AG08395 (cell line): ENCODE measurements at places on chromosomes 7 and 10.

GRCh38 chr10:84704101-84704500 is 375.7 kb downstream of the CCSER2 start:
- DNase-seq = no peak

DNA sequence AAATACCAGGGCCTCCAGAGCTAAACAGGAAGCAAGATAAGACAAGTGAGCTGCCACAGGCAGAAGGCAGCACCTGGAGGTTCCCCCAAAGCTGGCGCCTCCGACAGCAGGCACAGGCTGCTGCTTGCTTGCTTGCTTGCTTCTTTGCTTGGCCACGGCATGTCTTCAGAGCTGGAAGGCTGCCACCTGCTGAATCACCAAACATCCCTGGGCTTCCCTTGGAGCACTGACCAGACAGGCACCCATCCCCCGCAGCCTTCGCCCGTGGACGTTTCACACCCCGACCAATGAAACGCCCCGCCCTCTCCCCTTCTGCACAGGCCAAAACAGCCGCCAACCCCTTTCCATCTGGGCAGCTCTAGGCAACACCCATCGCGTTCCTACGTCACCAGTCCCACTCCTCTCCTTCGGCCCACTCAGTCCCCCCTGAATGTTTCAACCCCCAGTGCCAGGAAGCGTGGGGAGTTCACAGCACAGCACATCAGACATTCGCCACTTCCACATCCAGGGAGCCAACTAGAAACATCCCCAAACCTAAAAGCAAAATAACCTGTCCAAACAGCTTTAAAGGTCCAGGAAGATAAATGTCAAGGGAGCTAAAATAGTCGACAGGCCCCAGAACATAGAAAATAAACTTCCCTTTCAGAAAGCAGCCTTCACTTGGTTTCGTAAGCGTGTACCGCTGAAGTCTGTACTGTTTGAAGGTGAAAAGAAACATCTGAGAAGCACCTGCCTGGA is 1.6 kb downstream of the SGMS1 start:
- peak; percentile 92 for DNase-seq

GRCh38 chr10:101065481-101066145 is 3.8 kb downstream of the KAZALD1 start:
- DNase-seq = peak; percentile 45

DNA sequence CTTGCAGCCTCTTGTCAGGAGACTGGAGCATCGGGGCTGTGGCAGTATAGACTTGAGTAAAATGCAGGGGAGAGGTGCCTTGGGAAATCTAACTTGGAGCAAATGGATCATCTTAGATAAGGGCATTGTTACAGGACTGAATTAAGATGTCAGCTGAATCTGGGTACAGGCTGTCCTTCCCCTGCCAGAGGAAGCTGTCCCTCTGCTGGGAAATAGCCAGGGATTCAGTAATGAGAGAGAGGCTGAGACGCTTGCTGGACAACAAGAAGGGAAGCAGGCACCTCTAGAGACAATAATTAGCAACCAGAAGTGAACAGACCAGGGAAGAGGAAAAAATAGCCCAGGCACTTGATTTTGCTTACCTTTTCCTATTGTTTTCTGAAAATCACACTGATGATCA is 20.7 kb upstream of the RAPGEF5 start:
- DNase-seq = no peak

DNA sequence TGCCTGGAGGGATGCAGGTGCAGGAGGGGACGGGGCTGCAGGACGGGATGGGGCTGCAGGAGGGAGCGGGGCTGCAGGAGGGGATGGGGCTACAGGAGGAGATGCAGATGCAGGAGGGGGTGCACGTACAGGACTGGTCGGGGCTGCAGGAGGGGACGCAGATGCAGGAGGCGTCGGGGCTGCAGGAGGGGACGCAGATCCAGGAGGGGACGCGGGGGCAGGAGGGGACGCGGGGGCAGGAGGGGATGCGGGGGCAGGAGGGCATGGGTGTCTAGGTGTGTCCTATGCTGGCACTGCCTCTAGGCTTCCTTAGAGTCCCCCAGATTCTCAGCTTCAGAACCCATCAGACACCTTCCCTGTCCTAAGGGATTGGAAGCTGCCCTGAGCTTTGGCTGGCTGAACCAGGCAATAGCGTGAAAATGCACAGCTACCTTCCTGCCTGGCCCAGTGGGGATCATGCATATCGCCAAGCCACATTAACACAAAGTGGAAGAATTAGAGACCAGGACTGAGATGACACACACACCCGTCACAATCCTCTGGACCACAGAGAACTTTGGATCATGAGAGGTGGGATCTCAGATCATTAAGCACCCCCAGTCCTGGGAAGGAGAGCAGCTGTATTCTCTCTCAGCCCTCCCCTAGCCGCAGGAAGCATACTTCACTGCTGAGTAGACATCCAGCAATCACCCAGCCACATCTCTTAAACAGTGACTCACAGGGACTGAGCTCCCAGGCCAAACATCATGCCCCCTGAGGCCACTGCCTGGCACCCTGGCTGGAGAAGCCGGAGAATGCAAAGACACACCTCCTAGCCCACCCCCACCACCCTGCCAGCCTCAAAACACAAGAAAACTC is 67.3 kb downstream of the VWA2 start:
- peak; percentile 94 for DNase-seq

DNA sequence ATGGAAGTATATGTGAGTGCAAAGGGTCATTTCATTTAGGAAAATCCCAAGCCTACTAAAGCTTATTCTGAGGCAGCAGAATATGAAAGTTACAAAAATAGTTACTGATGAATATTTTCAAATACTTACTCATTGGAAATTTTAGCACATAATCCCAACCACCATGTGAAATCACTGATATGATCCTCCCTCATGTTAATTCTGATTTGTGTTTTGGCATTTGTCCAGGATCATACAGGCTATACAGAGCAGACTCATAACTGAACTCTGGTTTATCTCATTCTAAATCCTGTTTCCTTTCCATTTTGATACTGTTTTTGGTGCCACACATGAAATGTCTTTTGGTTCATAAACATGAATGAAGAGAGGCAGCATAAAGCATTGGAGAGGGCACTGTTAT is 3.4 kb upstream of the FAM24B start:
- DNase-seq = no peak

GRCh38 chr10:3832022-3832786 is 47.2 kb upstream of the KLF6 start:
- no peak for DNase-seq

DNA sequence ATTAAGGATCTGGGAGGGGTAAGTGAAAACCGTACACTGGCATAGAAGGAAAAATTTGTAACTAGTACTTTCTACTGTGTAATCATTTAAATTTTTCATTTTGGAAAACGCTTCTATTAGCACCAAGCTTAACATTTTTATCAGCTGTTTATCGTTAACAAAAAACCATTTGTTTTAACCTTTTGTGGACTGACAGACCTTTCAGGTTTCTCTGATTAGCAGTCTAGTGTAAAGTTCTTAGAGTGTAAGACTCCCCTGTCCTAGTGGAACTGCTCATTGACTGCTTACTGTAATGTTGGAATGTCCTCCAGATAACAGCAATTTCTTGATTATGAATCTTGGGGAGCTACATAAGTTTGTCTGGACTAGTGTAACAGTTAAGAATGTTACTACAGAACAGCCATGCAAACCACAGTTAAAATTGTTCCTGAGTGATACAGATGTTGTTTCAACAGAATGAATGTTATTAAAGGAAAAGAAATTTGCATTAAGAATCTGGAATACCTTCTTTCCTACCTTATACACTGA is 2.0 kb downstream of the DBF4 start:
- DNase-seq = peak; percentile 6

DNA sequence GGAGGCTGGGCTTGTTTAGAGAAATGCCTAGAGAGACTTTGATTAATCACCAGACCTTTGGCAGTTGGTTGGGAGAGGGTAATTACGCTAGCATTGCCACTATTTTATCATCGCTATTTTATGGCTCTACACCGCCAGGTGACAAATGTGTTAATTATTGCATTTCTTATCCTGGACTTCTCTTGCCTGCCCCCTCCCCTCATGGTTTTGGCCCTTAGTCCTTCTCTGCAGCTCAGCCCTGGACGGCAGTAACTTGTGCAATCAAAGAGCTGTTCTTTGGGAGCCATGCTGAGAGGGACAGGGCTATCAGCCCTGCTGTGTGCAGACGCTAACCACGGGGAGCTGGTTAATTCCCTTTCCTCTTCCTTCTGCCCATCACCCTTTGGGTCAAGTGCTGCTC is 585.0 kb downstream of the AUTS2 start:
- no peak for DNase-seq
